Activated CD8-positive, alpha-beta memory T cell treated with anti-CD3 and anti-CD28 coated beads for 1 hour (primary cell): ENCODE measurements at places on chromosomes 5 and 9.

DNA sequence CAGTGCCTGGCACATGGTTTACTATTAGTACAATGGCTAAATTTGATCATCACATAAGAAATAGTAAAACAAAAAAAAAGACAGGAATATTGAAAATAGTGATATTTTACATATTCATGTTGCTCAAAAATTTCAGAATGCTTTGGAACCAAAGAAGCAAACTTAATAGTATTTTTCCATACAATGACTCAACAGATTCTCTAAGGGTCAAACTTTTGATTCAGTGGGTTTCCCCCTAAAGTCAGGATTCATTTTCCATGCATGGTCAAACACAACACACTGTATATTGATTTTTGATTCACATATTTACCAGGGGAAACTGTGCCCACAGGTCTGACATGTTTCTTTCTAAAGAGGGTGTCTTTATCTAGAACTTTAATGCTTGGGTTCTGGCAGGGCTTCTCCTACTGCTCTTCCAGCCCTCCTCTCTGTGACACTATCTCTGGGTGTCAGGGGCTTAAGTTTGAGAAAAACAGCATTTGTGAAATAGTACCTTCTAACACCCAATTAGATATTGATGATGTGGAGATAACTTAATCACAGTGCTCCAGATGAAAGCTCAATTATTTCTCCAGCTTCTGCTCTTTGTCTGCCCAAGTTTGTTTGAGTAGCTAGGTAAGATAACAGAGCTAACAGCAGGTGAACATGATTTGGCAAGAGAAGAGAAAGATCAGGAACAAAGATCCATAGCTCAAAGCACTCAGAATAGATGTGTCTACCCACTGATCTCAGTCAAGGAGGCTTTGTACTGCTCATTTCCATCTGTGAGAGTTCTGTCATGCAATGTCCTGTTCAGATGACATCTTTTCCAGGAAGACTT is 35.5 kb upstream of the ELL2 start:
- DNase-seq: no peak

DNA sequence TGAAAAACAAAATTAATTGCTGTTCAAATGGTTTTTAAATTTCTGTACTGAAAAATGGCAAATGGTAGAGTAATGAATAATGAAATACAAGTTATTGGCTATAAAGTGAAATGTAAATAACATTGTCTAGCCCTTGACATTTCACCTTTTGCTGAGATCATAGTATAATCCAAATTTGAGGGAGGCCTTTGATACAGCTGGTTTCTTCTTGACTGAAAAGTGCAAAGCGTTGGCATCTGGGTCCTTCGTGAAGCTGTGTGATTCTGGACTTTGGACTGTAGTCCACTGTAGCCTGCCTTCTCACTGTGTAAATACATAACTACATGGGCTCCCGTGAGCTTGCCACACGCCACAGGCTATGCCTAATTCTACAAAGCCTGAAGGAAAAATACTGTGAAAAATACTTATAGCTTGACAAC is 52.3 kb downstream of the ARHGEF28 start:
- DNase-seq: no peak

DNA sequence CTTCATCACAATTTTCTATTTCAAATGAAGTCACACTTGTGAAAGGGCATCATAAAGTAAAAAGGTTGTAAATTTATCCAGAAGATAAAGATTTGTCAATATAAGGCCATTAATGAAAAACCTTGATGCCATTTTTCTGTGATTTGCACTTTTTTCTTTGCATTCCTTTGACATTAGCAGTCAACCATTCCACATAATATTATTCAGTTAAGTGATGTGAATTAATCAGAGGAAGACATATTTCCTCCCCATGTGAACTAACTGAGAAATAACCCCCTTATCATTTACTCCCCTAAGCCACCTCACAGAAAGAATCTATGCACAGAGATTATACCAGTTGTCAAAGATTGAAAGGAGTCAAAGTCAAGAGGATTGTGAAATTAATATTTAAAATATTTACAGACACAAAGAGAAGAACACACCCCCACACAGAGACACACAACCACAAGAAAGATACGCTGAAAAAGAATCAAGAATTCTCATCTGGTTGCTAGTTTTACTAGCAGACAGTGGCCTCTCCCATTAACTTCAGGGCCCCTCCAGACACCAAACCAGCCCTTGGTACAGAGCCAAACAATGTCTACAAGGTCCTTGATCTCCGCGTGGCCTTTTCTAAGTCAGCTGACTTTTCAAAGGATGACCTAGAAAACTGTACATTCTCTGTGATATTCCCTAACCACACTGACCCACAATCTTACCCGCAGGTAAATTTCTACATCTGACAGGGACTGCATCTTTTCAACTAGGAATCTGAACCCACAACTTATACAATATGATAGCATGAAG is 29.5 kb downstream of the GNAQ start:
- DNase-seq: no peak

GRCh38 chr9:94108584-94108983 is 24.3 kb downstream of the PTPDC1 start:
- no peak for DNase-seq

DNA sequence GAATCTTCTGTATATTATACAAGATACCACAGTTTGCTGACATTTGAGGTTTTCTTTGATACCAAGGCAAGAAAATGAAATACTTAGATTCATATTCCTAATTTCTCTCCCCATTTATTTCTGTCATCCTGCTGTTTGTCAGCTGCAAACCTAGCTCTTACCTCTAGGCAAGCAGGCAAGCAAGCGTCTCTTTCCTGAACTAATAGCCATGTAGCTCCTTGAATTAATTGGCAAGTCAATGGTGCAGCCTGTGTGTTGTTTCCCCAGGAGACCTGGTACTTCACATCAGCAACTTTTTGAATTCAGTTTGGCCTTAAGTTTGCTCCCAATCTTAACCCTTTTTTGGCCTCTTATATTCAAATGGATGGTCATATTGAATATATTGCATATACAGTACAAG is 573.6 kb upstream of the ARRDC3 start:
- no peak for DNase-seq
